ENCODE measurements at places on chromosomes 7 and 10. TPM values are rescaled to one million over a fixed set of nuclear protein-coding genes. Genes with fewer than 3 reads are reported as not detected.
A peak's percentile ranks its signal among the peaks of the same experiment; 100 is the strongest.

DNA sequence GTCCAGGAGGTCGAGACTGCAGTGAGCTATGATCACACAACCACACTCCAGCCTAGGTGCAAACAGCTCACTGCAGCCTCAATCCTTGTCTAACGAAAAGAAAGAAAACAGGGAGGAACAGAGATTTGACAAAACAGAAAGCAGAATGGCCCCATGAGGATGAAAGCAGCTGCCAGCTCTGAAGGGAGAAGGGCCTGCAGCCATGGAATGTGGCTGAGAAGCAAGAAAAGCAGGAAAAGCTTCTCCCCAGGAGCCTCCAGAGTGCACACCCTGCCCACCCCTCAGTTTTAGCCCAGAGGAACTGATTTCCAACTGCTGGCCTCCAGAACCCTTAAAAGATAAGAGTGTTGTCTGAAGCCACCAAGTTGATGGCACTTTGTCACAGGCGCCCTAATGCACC is 13.0 kb downstream of the ESYT2 start:
- DNase-seq, result no peak

The HTR5A gene
- total RNA-seq, result under 0.01 TPM

The NEBL gene
- 0.27 TPM for total RNA-seq

DNA sequence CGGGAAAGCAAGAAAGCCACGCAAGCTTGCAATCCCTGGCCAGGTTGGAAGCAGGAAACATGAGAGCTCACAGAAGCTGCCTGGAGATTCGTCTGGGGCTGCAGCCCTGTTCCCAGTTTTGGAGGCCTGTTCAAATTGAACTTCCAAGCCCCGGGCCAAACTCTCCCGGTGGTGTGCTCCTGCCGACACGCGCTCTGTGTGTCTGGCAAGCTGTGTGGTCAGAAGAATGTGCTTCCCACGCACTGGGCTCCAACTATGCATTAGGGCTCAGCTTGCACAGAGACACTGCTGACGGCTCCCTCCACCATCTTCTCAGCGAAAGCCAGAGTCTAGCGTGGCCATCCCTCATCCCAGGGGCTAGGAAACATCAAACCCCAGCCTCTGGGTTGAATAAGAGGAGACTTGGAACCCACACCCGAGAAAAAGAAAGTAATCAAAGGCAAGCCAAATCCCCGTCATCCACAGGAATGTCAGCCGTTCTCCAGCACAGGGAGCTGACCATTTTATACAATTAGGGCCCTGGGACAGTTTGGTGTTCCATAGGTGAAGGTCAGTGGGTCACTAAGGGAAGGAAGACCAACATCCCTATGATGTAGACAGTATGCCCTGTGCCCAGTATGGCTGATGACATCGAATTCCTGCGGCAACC is 107.2 kb downstream of the FGFR2 start:
- DNase-seq, result no peak

GRCh38 chr10:24435374-24435773 is 226.4 kb downstream of the KIAA1217 start:
- DNase-seq, result no peak

DNA sequence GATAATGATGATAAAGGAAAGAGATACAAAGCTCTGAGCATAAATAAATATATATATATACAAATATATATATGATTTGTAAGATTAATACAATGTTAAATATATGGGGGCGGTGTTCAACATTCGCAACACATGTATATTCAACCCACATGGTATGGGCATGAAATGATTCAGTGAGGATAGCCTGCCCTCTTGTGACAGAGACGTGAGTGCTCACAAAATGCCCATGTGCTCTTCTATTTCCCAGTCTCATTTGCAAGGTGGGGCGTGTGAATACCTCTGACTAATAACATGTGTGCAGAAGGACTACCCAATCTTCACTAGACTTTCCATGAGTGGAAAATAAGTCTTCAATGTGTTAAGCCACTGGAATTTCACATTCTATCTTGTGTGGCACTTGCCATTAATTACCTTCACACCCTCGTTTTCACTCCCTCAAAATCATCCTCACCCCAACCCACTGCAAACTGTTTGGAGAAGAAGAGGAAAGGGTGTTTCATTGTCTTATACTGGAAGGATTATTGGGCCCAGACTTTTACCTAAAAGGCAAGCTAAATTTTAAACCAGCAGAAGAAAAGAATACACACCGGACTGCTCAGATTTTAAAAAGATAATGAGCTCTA is 26.9 kb downstream of the ASAH2 start:
- no peak for DNase-seq

The UNC5B gene
- 0.27 TPM for total RNA-seq

- DNase-seq, result peak; percentile 67
These were observed 6.6 kb downstream of the NPC1L1 start for GRCh38 chr7:44534501-44534900.

The DLX6 gene
- under 0.01 TPM for total RNA-seq

DNA sequence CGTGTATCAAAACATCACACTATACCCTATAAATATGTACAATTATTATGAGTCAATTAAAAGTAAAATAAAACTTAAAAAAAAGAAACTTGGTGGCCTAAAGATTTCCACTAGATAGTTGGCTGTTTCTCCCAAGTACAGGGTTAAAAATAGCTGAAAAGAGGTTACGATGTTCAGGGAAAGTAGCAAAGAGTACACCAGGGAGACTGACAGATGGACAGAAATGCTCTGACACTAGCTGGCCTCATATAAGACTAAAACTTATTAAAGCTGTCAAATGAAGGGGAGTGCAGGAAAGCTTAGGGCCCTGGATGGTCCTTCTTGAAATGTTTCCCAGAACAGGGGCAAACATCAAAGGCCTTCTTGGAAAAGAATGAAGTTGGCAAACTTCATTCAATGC is 51.3 kb downstream of the TCAF1 start:
- no peak for DNase-seq

DNA sequence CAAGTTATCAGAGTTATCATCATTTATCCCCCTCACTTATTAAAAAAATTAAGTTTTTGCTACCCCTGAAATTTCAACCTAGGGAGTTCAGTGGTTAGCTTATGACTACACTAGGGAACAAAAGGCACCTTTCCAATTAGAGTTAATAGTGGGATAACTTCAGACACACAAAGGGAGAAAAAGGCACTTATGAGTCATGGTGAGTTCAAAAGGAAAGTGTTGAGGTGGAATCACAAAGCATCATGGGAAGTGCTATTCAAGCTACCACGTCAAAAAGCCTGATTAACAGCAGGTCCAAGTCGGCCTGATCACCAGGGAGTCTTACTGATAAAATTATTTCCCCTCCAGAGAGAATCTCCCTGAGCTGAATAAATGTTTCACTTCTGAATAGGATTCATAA is 165.7 kb downstream of the C7orf25 start:
- DNase-seq, result no peak

GRCh38 chr10:72353965-72354355 is 759 bp downstream of the DNAJB12 start:
- DNase-seq, result no peak

- no peak for DNase-seq
These were observed 109.3 kb downstream of the ETV1 start for GRCh38 chr7:13879994-13880686.

DNA sequence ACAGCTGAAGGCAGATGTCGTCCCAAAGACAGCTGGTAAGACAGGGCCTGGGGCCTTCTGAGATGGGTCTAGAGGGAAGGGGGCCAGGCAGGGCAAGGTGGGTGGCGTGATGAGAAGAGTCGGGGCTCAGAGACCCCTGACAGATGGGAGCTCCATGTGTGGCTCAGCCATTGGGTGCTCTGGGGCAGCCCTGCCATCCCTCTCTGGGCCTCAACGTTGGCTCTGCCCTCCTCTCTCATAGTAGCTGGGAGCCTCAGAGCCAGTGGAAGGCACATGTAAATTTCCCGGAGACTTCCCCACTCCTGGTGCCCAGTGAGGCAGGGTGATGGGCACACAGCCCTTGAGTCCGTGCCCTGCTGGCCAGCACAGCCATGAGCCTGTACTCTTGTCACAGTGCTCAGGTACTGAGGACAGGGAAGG is 1.8 kb downstream of the PPIF start:
- DNase-seq, result no peak

The HECW1 gene
- not detected for total RNA-seq

The SLC18A3 gene
- total RNA-seq, result under 0.01 TPM

GRCh38 chr7:8365499-8366110 is 67.8 kb upstream of the NXPH1 start:
- no peak for DNase-seq

The FRMPD2 gene
- not detected for total RNA-seq

DNA sequence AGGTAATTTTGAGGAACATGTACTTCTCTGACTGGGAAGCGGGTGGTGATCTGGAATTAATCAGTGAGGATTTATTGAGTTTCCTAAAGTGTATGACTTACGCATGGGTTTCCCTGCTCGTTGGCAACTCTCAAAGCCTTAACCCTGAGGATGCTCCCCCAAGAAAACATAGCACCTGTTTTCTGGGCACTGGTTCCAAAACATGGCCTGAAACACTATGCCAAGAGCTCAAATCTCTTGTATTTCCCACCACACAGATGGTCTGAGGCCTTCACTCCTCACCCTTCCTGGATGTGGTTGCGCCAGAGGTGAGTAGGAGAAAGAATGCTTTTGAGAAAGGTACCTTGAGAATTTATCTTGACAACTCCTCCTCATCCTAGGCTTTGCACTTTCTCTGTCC is 250.4 kb downstream of the FZD1 start:
- no peak for DNase-seq

The CUBN gene
- total RNA-seq, result 3.2 TPM

DNA sequence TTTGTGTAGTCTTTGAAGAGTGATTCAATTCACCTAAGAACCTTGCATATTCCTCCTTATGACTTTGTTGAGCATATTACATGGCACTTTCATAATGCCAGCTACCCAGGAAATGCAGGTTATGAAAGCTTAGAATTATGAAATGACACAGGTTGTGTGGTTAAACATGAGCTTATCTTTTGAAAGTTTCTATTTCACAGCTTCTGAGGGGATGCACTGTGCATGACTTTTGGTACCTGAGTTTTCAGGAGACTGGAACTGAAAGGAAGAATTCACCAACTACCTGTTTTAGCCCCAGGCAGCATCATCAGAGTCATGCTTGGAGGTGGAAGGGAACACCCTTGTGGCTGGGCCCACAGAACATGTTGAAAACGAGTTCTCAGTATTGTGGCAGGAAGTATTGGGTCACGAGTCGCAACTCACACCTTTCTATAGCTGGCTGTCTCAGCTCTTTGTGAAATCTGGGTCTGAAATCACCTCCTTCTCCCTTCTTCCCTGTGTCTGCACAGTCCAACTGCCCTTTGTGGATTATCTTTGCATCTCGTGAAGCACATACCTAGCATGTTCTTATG is 228.2 kb downstream of the PTEN start:
- DNase-seq, result no peak

- DNase-seq, result no peak
These were observed 3.4 kb upstream of the SAP25 start for GRCh38 chr7:100577103-100577502.

DNA sequence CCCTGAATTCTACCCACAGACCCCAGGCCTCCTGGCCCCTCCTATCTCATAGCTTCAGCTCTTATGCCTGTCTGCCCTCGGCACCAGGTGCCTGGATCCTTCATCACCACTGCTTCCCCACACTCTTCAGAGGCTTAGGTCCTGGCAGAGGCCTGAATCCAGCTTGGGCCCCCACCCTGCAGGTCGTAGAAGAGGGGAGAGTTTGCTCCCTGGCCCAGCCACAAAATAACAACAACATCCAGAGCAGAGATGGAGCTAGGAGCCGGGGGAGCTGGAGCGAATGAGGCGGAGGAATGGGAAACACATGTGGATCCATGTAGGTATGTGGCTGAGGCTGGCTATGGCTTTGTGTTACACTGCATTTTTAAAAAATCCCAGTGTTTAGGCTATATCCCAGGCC is 7.8 kb upstream of the OPN4 start:
- DNase-seq, result no peak

DNA sequence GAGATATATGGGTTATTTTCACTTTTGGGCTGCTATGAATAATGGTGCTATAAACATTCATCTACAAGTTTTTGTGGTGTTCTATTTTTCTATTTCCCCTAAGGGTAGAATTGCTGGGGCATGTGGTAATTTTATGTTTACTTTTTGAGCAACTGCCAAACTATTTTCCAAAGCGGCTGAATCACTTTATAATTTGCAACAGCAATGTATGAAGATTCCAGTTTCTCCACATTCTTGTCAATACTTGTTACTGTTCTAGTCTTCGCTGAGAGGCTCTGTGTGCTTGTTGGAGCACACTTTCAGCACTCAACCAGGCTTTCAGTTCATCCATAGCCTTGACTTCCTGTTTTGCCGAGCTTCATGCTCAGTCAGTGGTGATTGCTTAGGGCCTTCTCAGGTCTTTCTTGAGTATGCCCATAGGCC is 39.0 kb downstream of the ADK start:
- peak; percentile 59 for DNase-seq

DNA sequence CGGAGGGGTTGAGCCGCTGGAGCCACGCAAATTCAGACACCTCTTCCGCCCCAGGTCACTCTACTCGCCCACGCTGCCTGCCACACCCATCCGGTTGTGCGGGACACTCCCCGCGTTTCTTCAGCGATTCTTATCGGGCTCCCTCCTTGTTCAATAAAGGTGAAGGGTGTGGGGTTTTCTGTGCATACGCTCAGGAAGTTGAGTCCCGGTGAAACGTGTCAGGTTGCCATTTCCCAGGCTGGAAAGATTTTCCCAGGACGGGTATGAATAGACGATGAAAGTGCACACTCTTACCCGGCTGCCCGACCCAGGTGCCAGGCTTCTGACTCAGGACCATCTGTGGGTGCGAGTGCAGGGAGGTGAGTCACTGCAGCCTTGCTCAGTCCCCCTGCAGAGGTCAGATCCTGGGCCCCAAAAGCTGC is 22.0 kb downstream of the KLF6 start:
- DNase-seq, result no peak

The CUZD1 gene
- 0.54 TPM for total RNA-seq

DNA sequence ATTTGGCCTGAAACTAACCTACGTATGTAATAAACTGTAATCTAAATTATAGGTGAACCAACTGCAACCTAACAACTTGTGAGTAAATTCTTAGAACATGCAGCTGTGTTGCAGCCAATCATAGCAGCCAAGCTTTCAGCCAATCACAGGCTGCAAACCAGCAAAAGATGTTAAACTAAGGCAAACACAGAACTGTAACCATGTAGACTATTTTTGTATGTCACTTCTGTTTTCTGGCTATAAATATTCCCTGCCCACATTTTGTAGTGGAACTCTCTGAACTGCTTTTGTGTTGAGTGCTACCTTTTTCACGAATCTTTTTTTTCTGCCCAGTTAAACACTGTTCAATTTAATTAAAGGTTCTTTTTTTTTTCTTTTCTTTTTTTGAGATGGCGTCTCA is 28.2 kb upstream of the ZPBP start:
- peak; percentile 69 for DNase-seq

- DNase-seq, result no peak
These were observed 3.4 kb upstream of the CLDN15 start for GRCh38 chr7:101241015-101241363.

The TRIM50 gene
- not detected for total RNA-seq

The SAMD9 gene
- total RNA-seq, result 8.6 TPM

Measured in hematopoietic multipotent progenitor cell (in vitro differentiated cells).